ENCODE measurements at places on chromosomes 6 and 20. TPM values are rescaled to one million over a fixed set of nuclear protein-coding genes. Genes with fewer than 3 reads are reported as not detected.

GRCh38 chr6:121143476-121143875 lies 190.8 kb downstream of the TBC1D32 start:
- no peak for DNase-seq

The EDN3 gene
- total RNA-seq = not detected

The PHF3 gene
- 27.7 TPM for total RNA-seq

The C20orf144 gene
- total RNA-seq = 0.11 TPM

DNA sequence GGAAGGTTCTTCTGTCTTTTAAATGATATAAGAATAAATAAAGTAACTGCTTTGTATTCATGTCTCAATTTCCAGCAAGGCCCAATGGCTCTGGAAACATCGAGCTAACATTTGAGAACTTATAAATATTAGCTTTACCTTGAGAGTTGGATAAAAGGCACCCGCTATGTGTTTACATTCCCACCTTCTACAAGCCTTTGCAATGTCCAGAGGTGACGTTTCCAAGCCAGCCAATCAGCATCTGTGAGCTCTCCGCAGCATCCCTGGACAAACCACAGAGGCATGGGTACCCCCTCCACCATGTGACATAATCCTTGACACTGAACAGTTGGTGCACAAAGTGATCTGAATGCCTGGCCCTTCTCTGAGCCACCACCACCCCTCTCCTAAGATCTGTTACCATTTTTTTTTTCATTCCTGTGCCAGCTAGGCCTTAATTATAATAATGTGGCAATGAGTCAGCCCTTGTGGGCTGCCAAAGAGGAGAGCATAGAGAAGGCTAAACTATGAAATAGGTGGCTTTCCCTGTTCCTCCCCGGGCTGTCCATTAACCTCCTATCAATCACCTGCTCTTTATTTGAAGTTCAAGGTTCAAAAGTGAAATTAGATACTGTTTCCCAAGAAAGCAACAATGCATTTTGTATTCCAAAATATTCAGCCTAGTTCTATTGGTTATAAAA lies 4.1 kb downstream of the CBLN4 start:
- DNase-seq = no peak

DNA sequence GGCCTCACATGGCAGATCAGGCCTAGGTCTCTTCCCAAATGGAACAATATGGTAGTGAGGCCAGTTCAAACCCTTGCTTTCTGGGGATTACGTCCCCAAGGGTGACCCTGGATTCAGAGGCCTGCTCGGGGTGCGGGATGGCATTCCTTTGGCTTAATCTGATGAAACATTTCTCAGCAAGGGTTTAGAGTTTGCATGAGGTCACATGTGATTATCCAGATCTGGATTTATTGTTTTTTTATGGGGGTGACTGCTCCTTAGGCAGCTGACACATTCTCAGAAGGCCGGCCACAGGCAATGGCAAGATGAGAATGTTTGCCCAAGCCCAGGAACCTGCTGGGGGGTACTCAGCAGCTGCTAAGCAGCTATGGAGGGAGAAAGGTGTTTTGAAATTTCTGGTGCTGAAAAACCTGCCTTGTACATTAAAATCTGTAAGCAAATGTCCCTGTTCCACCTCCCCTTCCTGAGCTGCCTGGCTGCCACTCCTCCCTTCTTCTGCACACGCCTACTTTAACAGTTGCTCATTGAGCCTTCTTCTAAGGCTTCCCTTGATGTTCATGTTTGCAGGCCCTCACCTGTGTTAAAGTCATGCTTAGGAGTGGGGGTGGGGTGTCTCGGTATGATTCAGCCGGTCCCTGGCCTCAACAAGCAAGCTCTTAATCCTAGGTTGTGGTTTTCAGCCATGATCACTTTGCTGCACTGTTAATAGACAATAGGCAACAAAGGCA lies 37.9 kb upstream of the FUCA2 start:
- DNase-seq = peak; percentile 40

GRCh38 chr6:149032599-149033405 lies 284.7 kb upstream of the TAB2 start:
- peak; percentile 32 for DNase-seq

The BPIFB4 gene
- total RNA-seq = not detected

Data from activated T-cell treated with anti-CD3 and anti-CD28 coated beads, Interleukin-2, amount 50 U/mL, for 4 hours (primary cell).